ENCODE measurements at places on chromosomes 13 and 19.

- DNase-seq, result peak; percentile 58
Measured at GRCh38 chr13:44575741-44576350, at the start of gene TSC22D1. TSC22D1 (minus strand) TSS chr13:44576330; CDS start chr13:44576074, 256 bp downstream.

DNA sequence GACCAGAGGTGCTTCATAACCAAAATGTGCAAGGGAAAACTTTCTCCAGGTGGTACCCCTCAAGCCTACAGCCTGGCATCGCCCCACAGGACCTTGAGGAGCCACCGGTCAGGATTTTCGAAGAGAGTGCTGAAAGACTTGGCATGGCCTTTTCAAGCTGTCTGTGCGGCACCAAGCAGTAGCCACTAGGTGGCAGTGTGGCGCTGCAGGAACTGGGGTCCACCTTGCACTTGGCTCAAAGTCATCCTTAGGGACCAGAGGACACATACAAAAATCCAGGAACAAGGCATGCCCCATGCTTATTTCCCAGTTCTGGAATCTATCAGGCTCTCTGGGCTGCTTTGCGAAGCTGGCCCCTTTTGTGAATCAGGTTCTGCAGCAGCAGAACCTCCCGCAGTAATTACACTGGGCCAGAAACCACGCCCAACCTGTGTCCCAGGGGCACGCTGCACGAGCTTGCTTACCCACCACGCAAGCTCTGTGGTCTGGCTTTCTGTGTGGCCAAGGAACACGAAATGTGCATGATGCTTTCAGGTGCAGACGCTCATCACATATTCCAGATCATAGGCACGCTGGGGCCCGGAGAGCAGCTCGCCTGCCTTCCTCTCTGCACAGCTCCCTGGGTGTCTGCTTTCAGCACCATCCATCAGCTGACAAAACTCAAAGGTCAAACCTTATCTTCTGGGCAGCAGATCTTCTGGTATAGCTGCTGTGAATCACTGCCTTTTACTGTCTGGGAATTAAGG is 87.2 kb downstream of the SLC7A1 start:
- DNase-seq, result peak; percentile 57

GRCh38 chr13:28047757-28048388 is 52.5 kb downstream of the FLT3 start:
- no peak for DNase-seq

DNA sequence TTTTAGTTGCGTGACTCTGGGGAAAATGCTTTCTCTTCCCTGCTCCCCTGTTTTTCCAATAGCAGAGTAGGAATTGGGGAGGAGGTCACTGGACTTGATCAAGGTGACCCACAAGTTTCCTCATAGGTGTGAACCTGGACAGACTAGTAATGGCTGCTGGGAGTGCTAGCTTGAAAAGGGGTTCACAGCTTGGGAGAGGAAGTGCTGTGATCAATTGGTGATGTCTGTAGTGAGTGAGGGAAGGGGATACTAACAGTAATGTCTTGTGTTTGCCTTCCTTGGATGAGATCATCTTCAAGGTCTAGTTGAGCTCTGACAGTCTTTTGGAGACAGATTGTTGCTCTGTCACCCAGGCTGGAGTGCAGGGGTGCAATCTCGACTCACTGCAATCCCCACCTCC is 1.7 kb downstream of the BCL2L12 start:
- DNase-seq, result no peak

GRCh38 chr13:45704854-45705695 is 3.0 kb downstream of the CBY2 start:
- DNase-seq, result no peak

DNA sequence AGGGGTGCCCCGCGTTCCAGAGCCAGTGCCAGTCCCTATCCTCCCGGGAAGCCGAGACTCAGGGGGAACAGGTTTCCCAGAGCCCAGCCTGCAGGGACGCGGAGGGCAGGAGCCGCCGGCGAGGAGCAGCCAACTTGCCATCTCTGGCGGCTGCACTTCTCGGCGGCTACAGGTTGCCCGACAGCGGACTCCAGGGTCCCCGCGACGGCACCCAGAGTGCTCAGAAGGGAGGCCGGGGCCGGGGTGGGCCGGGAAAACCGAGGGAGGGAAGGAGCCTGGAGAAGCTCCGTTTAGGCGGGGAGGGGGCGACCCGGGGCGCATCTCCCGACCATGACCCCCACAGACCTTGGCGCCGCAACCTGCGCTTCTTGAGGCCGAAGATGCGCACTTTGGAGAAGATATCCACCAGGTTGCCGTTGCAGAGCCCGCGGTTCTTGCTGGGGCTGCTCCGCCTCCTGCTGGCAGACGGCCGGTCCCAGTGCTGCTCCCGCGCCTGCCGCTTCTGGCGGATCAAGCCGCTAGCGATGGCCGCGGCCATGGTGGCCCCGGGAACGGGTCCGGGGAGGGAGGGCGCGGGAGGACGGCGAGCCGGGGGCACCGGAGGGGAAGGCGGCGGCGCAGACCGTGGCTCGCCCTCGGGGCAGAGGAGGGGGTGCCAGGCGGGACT is 463.8 kb downstream of the ITGBL1 start:
- no peak for DNase-seq

DNA sequence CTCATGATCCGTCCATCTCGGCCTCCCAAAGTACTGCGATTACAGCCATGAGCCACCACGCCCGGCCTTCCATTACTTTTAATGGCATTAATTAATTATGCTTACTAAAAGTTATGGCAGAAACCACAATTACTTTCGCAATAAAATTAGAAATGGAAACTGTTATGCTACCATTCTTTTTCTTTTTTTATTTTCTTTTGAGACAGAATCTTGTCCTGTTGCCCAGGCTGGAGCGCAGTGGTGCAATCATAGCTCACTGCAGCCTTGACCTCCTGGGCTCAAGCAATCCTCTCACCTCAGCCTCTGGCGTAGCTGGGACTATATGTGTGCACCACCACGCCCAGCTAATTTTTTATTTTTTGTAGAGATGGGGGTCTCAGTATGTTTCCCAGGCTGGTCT is 4.6 kb upstream of the BST2 start:
- no peak for DNase-seq

GRCh38 chr13:110698689-110699088 is 7.2 kb downstream of the CARS2 start:
- DNase-seq, result no peak

DNA sequence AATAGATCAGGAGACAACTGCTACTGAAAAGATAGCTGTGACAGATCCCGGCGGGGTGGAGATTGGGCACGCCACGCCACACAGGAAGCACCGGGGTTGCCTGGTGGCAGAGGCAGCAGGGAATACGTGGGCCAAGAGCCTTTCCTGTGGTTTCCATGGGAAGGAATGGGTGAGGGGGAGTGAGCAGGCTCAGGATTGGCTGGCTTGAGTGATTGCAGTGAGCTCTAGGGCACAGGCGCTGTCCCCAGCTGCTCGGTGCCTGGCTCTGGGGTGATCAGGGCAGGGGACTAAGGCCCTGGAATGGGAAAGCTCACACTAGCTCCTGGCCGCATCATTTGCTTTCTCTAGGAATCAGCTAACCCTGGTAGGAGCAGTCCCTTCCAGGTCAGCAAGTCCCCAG is 166.1 kb downstream of the USP12 start:
- DNase-seq, result no peak

GRCh38 chr19:50838239-50838638 is 4.9 kb upstream of the KLK15 start:
- DNase-seq, result no peak

DNA sequence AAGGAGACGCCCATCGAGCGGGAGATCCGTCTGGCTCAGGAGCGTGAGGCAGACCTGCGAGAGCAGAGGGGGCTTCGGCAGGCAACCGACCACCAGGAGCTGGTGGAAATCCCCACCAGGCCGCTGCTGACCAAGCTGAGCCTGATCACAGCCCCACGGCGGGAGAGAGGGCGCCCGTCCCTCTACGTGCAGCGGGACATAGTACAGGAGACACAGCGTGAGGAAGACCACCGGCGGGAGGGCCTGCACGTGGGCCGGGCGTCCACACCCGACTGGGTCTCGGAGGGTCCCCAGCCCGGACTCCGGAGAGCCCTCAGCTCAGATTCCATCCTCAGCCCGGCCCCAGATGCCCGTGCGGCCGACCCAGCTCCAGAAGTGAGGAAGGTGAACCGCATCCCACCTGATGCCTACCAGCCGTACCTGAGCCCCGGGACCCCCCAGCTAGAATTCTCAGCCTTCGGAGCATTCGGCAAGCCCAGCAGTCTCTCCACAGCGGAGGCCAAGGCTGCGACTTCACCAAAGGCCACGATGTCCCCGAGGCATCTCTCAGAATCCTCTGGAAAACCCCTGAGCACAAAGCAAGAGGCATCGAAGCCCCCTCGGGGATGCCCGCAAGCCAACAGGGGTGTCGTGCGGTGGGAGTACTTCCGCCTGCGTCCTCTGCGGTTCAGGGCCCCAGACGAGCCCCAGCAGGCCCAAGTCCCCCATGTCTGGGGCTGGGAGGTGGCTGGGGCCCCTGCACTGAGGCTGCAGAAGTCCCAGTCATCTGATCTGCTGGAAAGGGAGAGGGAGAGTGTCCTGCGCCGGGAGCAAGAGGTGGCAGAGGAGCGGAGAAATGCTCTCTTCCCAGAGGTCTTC is 7.1 kb downstream of the MISP start:
- DNase-seq, result no peak

DNA sequence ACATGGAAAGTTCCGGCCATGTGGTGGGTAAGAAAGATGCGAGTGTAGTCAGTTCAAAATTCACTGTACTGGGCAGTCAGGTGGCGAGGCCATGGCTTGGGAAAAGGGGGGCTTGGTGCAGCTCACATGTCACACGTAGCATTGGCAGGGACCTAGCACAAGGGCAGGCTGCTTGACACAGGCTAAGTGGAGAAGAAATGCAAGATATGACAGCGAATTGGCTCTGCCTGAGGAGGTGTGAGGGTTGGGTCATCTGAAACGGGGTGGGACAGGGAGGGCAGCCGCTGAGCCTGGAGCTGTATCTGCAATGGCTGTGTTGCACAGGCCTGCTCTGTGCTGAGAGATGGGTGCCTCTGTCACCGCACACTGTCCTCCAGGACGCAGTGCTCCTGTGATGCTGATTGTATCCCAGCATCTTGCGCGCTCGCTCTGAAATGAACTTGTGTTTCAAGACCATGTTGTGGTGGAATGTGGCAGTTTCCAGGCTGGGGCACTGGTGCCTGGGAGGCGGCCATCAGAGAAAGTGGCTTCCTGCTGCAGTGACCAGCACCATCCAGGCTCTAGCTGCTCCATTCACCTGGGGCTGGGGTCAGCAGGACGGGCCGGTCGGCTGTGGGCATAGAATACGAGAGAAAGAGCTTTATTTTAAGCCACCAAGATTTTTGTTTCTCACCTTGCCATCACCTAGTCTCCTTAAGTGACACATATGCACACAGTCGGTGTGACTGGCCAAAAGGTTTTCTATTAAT is 70.3 kb downstream of the TEX29 start:
- DNase-seq, result no peak

- peak; percentile 4 for DNase-seq
Measured at GRCh38 chr13:75870397-75870903, 234.3 kb downstream of the LMO7 start.

DNA sequence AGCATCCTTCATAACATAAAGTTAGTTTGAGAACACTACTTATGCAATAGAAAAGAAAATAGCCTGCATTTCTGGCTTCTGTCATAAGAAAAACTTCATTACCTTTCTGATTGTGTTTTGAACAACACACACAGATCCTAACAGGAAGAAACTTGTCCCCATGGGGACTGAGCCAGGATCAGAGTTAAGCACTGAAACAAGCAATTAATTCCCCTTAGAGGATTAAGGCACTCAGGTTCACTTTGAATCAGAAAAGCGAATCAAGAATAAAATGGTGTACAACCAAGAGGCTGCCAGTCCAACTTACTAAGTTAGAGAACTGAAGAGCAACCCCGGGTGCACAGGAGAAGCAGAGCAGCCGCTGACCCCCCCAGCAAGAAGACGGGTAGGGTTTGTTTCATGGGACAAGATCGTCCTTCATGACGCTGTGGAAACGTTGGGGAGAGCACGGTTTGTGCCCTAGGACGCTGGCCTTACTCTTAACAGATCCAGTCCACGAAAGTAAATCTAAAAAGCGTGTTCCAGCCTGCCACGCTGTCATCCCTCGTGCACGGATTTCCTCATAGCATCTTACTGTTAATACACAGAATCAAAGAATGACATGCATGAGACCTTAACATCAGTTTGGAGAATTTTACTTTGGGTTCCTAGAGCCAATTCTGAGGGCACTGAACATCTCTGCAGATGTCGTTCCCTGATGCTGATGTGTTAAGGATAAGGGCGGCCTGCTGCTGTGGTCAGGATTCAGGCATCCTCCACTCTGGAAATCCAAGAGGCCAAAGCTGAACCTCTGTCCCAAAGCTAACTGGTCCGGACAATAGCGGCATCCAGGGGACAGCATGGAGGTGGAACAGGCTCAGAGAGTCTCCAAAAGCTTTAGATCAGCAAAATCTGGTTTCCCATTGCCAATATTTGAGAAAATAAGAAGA is 46.4 kb downstream of the GGACT start:
- DNase-seq, result no peak

GRCh38 chr13:57624565-57625435 is 6.7 kb upstream of the PCDH17 start:
- no peak for DNase-seq

- no peak for DNase-seq
Measured at GRCh38 chr19:41159881-41160280, 33.1 kb upstream of the CYP2S1 start.

DNA sequence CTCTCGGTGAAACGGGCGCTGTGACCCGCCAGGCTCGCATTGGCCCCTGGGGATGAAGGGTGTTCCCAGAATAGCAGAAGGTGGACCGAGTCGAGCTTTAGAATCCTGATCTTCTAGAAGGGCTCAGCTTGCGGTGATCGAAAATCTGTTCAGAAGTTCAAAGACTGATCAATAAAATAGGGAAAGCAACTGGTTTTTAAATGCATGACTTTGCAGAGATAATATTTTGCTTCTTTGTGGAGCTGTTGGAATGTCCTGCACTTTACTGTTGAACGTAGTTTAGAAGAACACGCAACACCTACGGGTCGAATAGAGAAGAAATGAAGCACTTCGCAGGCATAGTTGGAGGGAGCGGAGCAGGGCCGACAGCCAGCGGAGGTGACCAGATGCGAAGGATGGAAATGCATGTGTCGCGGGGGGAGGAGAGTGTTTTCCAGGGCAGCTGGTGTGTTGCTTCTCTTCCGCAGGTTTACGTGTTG is 766 bp downstream of the CEBPG start:
- DNase-seq, result no peak

DNA sequence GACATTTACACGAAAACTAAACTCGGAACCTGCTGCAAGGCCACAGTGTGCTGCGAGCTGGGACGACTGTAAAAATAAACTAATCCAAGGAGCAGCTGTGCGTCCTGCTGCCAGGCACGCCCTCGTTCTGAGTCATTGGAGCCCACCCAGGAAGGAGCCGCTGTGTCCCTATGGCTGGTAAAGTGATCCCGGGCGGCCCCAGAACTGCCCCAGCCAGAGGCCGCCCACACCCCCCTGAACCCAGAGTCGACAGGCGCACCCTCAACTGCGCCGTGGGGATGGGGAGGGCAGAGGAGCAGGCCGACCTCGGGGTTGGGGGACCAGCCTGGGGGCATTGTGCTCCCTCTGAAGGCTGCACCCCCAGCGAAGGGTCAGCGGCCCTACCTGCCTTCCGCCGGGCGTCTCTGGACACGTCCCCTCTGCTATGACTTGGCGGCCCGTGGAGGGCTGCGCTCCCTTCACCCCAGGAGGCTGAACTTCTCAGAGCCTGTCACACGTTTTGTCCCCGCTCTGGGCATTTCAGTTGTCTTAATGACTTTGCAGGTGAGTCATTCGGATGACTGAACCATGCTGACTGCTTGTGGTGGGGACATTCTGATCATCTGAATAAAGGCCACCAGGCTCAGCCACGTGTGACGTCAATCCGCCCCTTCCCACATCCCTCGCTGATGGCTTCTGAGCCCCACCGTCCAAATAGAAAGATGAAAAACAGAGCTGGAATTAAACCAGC is 42.7 kb downstream of the ADPRHL1 start:
- DNase-seq, result no peak

GRCh38 chr19:1264801-1265614 is 4.1 kb upstream of the CIRBP start:
- no peak for DNase-seq

GRCh38 chr19:4831304-4831978 is at the start of gene TICAM1:
TICAM1 (minus strand) TSS chr19:4831712; CDS start chr19:4818377, 13,335 bp downstream.
- DNase-seq, result peak; percentile 80
